ENCODE measurements at places on chromosomes 7 and 10.
A peak's percentile ranks its signal among the peaks of the same experiment; 100 is the strongest.

- no peak for DNase-seq
Observed at GRCh38 chr7:3495954-3496353, 194.9 kb downstream of the SDK1 start.

GRCh38 chr7:47300472-47301104 is 281.3 kb downstream of the TNS3 start:
- DNase-seq = no peak

- no peak for DNase-seq
Observed at GRCh38 chr7:39810710-39811109, 139.3 kb upstream of the CDK13 start.

DNA sequence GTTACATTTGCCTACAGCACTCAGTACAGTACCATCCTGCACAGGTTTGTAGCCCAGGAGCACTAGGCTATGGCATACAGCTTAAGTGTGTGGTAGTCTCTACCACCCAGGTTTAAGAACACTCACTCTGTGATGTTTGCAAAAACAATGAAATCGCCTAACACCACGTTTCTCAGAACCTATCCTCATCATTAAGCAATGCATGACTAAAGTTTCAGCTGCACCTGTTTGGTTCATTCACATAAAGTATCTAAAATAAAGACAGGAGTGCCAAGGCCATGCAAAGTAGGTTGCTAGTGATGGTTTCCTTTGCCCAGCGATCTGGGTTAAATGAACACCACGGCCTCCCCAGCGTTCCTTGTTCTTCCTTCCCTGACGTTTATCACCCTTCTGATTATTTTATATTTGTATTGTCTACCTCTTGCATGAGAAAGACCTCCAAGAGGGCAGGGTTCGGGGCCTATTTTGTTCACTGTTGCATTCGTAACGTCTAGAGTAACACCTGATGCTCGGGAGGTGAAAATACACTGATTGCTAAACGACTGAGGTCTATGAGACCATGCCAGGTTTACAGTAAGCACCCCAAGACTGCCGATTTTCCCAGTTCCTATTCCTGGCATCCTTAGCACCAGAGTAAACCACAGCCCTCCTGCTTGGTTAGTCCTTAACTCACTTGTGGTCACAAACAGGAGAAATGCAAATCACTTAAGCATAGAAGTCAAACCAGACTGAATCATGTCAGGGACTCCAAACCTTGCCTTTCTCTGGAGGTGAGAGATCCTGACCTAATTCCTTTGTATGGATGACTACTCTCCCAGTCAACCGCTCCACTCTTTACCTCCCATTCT is 204.1 kb upstream of the NFE2L3 start:
- DNase-seq = no peak

DNA sequence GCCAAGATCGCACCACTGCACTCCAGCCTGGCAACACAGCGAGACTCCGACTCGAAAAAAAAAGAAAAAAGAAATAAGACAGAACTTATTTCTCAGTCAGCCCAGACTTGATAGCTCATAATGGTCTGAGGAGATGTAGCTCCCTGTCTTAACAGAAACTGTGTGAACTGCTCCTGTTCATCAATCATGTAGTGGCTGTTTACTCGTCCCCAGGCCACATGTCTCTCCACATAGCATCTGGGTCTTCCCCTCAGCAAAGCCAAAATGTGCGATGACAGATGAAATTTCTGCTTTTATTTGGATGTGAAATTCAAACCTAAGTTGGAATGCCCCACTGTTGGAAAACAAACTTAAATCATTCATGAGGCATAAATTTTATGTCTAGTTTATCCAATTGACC is 219.0 kb downstream of the CACNA2D1 start:
- no peak for DNase-seq

DNA sequence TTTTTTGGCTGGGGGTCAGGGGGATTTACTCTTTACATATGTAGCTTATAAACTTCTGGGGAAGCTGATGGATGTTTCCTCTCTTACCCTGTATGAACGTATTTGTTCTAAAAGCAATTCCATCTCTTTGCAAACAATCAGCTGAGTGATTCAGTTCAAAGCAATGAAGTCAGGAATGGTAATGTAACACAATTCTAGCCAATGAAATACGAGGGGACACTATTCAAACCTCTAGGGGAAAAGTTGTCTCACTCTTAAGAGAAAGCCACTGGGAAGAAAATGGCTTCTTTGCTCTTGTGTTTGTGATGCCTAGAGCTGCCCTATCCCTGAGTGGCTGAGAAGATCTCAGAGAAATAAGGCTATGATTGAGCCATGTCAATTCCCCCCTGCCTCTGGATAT is 134.8 kb upstream of the SEMA3C start:
- DNase-seq = no peak

GRCh38 chr10:106832846-106833245 is 331.7 kb downstream of the SORCS1 start:
- no peak for DNase-seq

DNA sequence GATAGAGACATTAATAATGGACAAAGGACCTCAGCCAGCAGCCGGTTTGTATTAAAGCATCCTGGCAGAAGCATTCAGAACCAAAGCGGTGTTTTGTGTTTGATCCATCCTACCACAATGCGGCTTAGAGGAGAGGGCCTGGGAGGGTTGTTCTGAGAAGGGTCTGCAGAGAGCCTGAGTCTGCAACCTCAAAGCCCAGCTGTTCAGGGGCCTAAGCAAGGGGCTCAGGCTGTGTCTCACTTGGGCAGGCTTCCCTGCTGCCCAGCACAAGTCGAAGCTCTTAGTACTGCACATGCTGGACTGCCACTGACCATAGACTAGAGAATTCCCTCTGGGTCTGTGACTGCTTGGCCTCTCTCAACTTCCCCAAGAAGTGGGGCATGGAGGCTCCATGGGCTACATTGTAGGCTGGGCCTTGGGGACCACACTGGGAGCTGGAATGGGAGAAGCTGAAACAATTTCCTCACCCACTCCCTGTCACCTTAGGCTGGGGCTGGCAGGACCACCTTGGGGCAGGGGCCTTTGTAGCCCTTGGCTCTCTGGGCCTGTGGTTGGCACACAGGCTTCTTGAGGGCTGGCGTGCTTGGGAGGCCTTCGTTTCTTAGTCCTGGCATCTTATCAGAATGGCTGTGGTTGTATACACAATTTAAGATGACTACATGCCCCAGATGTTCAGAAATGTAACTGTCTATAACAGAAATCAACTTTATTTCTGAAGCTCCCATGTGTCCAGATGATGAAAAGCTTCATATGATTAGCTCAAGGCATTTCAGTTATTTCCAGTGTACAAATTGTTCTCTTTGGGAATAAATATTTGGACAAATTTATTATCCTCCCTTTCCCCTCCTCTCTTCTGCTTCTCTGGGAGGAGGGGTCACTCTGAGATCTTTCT is 44.5 kb downstream of the LRRC18 start:
- DNase-seq = no peak

DNA sequence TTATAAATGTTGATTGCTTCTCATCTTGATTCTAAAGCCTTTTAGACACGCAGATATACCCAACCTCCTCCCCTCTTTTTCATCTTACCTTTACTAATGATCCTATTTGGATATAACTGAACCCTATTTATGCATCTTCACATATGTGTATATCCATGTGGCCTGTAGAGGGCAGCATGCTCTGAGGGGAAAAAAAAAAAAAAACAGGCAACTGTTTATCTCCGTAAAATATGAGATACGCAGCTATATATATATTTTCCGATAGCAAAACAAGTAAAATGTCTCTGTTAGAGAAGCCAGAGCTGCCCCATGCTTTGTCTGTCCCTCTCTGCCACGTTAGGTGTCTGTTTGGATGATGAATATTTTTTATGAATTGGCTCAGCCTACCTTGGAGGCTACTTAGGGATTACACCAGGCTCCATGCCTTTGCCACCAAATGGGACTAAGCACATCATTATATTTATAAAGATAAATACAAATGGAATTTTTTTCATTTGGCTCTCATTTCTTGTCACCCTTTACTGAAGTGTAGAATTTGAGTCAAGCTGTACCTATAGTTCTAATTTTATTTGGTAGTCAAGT is 174.8 kb upstream of the FZD1 start:
- peak; percentile 73 for DNase-seq

- no peak for DNase-seq
Observed at GRCh38 chr7:77348371-77348813, 67.8 kb downstream of the GSAP start.

GRCh38 chr7:1274121-1274875 is 41.6 kb downstream of the UNCX start:
- peak; percentile 17 for DNase-seq

- DNase-seq = no peak
Observed at GRCh38 chr10:126373972-126374371, 14.3 kb downstream of the ADAM12 start.

DNA sequence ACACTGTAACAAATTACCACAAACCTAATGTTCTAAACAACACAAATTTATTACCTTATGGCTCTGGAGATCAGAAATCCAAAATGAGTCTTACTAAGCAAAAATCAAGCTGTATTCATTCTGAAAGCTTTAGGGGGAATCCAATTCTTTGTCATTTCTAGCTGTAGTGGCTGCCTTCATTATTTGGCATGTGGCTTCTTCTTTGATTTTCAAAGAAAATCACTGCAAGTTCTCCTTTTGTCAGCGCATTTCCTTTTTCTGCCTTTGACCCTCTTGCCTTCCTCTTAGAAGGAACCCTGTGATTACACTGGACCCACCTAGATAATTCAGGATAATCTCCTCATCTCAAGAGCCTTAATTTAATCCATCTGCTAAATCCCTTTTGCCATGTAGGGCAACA is 36.9 kb downstream of the ZPBP start:
- DNase-seq = no peak

DNA sequence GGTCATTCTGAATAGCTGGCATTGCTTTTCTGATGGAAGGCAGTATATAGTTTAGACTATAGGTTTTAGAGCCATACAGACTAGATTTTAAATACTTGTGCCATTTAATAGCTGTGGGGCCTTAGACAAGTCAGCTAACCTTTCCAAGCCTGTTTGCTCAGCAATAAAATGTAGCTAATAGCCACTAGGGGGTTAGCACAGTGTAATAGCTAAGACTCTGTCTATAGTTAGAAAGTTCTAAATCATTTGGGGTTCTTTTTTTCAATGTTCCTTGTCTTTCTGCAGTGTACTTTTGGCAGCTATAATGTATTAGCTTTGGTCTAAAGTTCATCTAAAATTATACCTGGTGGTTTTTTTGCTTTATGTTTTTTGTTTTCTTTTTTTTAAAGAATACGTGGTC is 7.5 kb upstream of the KIFBP start:
- peak; percentile 58 for DNase-seq

DNA sequence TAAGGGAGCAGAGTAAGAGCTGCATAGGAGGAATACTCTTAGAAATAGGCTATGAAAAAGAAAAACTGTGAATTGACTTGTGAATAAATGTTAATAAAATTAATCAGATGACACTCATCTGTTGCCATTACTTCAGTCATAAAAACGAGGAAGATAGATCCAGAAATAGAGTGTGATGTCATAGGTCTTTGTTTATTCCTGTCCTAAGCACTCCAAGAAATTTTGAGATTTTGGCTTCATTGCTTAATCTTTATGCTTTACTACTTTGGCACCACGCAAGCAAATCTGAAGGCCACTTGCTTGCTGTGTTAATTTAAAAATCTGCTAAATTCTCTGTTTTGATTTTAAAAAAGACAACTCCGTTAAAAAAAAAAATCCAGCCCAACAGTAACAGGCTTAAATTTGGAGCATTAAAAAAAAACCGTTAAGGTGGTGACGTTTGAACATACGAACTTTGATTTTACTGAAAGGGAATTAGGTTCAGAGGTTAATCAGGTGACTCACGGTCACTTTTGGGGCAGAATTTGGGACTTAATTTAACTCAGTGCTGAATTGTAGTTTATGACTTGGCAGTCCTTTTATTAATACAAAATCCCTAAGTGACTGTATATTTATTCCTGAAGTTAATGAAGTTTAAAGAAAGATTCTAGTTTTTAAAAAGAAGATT is 3.4 kb downstream of the IFRD1 start:
- no peak for DNase-seq

- DNase-seq = no peak
Observed at GRCh38 chr10:113959383-113959760, 84.3 kb upstream of the ADRB1 start.

- no peak for DNase-seq
Observed at GRCh38 chr7:122423591-122423990, 119.0 kb upstream of the FEZF1 start.

DNA sequence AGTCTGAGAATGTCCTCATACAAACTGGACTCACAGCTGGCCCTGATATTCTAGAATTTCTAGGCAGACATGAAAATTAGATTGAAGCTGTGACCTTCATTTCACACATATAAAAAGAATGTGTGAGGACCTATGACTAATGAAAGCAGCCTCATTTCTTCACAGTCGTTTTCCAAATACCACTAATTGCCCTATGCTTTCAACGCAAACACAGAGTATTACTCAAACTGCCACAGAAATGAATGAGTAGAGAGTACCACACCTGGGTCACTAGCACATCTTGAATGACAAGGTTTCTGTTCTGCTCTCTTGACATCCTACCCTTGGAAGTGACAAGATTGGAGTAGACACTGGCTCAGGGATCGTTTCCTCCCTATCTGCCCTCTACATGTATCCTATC is 142.4 kb downstream of the C1GALT1 start:
- no peak for DNase-seq

GRCh38 chr10:102633848-102634247 is 10.4 kb upstream of the TRIM8 start:
- DNase-seq = no peak

DNA sequence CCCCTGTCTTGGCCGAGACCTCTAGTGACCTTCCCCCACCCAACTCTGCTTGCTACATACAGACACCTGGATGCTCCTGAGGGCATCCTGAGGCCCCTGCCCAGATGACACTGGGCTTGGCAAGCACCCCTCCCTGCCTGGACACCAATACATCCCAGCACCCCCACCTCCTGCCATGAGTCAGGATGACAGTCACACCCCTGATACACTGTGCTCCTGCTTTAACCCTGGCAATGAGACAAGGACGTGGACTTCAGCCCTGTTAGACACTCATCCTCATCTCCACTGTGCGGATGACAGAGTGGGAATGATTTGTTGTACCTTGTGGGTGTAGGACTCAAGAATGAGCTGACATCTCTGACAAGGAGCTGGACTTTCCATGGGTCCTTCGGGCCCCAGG is 186.3 kb upstream of the ADCY1 start:
- no peak for DNase-seq

DNA sequence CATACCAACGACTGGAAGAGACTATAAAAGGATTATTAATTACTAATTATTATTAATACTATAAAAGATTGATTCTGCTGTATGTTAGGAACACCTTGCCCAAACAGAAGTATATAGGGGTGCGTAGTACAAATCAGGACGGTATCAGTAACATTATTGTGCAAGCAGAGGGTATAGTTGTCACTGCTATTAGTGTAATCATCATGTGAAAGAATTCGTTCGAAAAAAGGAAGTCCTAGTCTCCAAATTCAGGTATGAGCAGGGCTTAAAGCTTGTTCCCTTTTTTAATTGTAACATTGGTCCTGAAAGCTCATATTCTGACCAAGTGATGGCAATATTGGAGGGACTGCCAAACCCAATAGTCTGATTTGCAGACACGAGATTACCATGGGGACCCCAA is 81.8 kb downstream of the THSD7A start:
- no peak for DNase-seq

All from NAMALWA (cell line).